ENCODE measurements at places on chromosomes 12 and 14.

DNA sequence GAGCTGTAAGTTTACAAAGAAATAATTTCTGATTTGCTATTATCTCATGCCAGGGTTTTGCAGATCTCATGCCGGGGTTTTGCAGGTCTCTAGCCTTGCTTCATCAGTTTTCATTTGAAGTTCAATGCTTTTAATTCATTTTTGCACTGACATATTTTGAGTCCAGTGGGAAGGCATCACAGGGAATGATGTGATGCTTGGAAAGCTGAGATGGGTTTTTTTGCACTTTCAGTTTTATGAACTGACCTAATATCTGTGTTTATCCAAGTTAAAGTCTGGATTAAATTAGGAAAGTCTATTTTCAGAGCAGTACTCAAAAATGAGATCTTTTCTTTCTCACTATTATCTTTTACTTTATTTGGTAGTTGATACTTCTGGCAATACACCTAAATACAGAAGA is 23.6 kb upstream of the REP15 start:
- DNase-seq: no peak

DNA sequence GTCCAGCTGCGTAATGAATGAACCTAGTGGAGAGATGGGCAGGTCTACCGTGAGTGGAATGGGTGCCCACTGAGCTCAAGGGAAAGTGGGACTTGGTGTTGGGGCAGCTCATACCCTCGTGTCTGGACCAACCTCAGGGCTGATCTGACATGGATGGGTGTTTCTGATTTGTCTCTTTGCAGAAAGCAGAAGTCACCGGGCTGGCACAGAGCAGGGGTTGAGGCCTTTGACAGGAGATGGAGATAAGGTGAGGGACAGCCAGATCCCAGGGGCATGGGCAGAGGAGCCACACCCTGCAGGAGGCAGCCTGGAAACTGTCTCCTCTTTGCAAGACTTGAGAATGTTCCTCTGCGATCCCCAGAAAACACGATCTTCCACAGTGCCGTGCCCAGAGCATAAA is 20.9 kb upstream of the PPP1CC start:
- no peak for DNase-seq

DNA sequence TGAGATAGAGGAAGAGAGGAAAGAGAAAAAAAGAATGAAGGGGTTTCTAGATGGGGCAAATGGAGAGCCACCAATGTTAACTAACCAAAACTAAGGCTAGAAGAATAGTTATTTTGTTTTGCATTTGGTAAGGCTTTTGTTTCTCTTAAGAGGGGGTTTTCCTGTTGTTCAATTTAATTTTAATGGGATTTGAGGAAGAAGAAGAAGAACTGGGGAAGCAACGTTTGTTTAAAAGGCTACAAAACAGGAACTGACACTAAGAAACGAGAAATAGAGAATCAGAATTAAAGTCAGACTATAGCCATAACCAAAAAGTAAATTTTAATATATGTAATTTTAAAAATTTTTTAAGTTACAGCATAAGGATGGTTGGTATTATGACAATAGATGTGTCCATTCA is 13.7 kb downstream of the TXNDC16 start:
- no peak for DNase-seq

- DNase-seq: no peak
Measured at GRCh38 chr14:75578786-75579337, 442 bp downstream of the FLVCR2 start.

GRCh38 chr12:1796515-1797010 is 23.8 kb upstream of the LRTM2 start:
- DNase-seq: peak; percentile 37

DNA sequence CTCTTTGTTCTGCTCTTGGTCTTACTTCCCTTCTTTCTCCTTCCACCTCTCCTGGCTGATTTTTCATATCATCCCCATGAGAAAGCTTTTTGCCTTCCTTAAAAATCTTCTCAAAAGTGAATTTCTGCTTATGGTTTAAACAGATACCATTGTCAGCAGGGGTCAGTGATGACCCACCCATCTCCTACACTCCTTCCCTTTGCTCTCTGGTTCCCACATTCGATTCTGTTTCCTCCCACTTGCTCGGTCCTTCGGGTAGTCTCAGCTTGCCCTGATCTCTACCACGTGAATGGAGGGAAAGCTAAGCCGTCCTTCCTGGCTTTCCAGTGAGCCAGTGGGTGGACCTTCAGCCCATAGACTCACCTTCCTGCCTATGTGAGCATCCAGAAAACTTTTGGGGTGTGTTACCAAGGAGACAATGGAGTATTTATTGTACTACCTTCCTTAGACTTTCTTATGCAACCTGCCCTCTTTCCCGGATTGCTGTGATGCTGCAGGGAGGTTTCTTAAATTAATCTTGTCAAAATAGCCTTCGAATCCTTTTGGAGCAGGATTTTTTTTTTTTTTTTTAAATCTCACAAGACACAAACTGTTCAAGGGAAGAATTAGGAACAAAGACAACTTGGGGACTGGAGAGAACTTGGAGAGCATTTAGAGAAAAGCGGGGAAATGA is 306.3 kb downstream of the CACNA1C start:
- no peak for DNase-seq

GRCh38 chr12:28130625-28131598 is 59.3 kb upstream of the CCDC91 start:
- DNase-seq: no peak

- DNase-seq: no peak
Measured at GRCh38 chr12:27814851-27815591, 35.0 kb upstream of the MANSC4 start.

Measured in activated T-helper 9 cell treated with anti-CD3 and anti-CD28 coated beads, Interleukin-2, amount 50 U/mL, for 16 hours (primary cell).